Stimulated activated CD4-positive, alpha-beta T cell treated with anti-CD3 and anti-CD28 coated beads, Interleukin-12 subunit alpha, Interleukin-12 subunit beta, amount 100 ng/mL, for 24 hours (primary cell): ENCODE measurements at places on chromosomes 12 and 14.

GRCh38 chr14:77790566-77791224 is 9.2 kb upstream of the ADCK1 start:
- DNase-seq: no peak

- no peak for DNase-seq
Observed at GRCh38 chr14:105439710-105440553, 20.3 kb downstream of the MTA1 start.

DNA sequence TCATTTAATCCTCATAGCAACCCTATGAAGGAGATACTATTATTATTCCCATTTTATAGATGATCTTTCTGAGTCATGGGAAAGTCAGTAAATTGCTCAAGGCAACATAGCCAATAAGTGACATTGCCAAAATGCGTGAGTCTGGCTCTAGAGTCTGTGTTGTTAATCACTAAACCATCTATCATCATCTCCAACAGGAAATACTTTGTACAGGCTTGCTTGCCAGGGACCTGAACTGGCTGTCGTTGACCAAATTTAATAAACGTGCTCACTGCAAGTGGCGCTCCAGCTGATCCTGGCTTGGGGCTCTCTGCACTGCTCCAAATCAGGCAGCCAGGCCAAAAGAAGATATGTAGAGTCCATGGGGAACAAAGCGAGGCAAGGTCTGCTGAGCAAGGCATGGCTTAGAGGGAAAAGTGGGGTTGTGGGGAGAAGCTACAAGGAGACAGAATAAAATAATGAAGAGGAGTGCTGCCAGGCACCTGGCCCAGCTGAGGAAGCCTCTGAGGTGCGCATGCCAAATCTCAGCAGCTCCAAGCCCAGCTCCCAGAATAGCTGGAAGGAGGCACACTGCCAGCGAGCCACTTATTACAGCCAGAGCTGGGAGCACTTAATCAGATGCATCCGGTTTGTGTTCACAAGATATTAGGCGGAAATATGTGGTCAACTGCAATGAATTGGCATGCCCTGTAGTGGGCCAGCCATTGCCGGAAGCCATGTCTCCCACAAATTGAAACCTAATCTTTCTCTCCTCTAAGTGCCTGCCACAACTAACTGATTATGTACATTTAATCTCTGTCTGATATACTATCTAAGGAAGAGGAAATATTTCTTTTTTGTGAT is 43.3 kb upstream of the PTPRO start:
- no peak for DNase-seq

GRCh38 chr12:77925536-77926108 is 94.9 kb downstream of the NAV3 start:
- DNase-seq: no peak

- no peak for DNase-seq
Observed at GRCh38 chr14:48435221-48435620, 759.8 kb upstream of the MDGA2 start.

GRCh38 chr12:75366629-75367028 is 24.3 kb upstream of the GLIPR1L2 start:
- DNase-seq: no peak

- no peak for DNase-seq
Observed at GRCh38 chr12:110047297-110047940, 903 bp downstream of the C12orf76 start.

DNA sequence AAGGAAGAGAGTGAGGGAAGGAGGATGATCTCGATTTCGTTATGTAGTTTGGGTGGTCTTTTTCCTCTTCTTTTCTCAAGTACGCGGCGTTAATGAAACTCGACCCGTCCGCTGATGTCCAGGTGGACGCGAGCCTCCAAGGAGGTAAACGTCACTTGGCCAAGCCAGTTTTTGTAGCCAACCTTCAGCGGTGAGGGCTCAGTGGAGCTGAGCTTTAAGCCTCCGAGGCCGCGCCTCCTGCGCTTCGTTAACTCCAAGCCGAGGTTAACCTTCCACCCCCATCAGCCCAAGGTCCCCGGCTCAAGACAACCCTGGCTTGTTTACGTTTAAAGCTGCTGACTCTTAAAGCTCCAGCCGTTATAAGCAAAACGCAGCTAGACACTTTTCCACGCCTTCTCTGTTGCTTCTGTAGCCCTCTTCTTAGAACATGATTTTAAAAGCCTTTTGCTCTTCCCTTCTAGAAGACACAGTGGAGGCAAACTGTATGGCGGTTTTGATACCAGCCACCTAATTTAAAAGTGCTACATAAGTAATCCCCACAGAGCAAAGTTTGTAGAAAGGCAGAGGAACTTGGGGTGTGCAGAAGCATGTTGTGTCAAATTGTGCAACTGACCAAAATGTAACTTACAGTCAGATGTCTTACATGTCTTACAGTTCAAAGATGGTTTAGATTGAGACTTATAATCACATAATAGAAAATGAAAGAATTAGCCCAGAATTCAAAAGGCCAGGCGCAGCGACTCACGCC is 923 bp upstream of the ITPR2 start:
- no peak for DNase-seq

GRCh38 chr14:50762931-50763300 is 68.0 kb downstream of the NIN start:
- DNase-seq: no peak

DNA sequence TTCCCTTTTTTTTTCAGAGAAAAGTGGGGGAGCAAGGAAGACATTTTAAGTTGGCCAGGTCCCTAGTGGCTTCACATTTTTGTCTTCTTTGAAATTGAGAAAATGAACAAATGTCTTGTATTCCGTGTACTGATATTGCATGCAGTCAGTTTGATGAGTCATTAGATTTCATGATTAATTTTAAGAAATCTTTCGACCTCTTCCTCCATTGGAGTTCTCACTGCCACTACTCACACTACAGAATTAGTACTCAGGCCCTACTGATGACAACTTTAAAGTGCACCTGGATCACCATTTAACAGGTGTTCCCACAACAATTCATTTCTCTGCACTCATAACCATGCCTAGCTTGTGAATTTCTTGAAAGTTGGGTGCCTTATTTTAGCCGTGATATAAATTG is 50.5 kb downstream of the SAMD4A start:
- no peak for DNase-seq

- no peak for DNase-seq
Observed at GRCh38 chr12:19550626-19551025, 111.3 kb downstream of the AEBP2 start.

- no peak for DNase-seq
Observed at GRCh38 chr12:132651444-132652100, 33.0 kb downstream of the P2RX2 start.

DNA sequence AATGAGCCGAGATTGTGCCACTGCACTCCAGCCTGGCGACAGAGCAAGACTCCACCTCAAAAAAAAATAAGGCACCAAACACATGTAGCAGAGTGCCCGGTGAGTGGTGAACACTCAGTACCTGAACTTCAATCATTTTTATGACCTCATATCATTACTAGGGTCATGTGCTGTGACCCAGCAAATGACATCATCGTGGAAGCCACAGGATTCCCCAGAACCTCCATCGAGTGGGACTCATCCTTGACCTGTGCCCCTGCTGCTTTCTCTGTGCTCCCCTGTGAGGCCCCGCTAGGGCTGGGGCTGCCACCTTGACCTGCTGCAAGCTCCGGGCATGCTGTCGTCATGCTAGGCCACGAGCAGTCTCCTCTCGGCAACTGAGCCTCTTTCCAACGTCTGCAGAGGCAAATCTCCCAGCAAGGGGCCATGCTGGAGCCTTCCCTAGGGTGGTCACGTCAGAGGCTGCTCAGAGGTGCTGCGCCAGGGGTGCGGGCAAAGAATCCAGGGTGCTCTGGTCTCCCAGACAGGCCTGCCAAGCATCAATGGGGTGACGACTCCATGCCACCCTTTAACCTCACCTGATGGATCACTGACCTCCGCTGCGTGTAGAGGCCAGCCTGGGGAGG is 18.5 kb downstream of the GLTP start:
- DNase-seq: no peak

DNA sequence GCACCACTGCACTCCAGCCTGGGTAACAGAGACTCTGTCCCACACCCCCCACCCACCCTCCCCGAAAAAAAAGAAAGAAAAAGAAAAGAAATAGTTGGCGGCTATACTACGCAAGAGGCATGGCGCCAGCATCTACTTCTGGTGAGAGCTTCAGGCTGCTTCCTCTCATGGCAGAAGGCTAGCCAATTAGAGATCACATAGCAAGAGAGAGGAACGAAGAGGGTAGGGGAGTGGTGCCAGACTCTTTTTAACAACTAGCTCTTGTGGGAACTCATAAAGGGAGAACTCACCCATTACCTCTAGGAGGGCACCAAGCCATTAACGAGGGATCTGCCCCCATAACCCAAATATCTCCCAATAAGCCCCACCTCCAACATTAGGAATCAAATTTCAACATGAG is 6.2 kb downstream of the DENND5B start:
- DNase-seq: no peak
